ENCODE measurements at places on chromosomes 1 and 21.
A peak's percentile ranks its signal among the peaks of the same experiment; 100 is the strongest.

DNA sequence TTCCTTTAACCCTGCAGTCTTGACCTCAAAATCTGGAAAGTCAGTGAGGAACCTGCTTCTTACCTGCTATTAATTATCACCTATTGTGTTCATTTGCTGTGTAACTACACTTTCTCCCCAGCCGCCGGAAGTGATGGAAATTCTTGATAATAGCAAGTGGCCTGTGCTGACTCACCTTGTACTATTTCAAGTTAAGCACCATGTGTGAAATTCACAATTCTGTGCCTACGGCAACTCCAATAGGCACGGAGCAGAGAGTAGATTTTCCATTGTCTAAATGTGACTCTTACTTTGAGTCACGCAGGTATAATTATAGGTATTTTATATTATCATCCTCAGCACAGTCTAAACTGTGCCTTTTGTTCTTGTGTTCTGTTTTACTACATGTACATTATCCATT lies 466.8 kb downstream of the KIF26B start:
- no peak for DNase-seq

GRCh38 chr1:43225168-43225567 lies 44.6 kb upstream of the TMEM125 start:
- no peak for DNase-seq

DNA sequence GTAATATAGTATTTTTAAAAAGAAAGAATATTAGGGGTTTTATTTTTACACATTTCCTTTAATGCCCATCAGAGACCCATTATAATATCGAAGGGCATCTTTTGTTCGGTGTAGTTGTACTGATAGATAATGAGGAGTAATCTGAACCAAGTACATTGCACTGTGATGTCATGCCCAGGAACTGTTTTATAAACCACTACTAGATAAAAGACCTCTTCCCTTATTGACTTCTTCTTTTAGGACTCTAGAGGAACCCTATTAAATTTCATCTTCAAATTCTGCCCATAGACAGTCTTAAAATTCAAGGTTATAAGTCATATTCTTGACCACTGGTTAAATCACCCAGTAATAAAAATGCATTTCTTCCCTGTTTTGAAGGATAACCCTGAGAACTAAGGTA lies 206.5 kb downstream of the NRIP1 start:
- DNase-seq = no peak

DNA sequence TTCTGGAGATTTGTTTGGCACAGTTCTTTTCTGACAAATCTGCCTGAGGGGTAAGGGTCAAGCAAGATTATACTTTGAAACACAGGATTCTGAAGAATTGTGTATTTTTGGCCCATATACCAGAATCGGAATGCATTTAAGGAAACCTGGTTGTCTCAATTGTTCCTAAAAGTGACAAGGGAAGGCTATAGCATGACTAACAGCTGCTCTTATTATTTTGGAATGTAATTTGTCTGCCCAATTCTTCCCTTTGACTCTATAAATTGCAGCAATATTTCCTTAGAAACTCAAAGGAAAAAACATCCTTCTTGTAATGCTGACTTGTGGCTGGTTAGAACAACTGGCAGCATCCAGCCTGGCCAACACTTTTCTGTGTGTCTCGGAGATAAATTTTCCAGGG lies 15.8 kb upstream of the VCAM1 start:
- DNase-seq = no peak

GRCh38 chr1:19405761-19406487 lies 79.4 kb downstream of the CAPZB start:
- no peak for DNase-seq

DNA sequence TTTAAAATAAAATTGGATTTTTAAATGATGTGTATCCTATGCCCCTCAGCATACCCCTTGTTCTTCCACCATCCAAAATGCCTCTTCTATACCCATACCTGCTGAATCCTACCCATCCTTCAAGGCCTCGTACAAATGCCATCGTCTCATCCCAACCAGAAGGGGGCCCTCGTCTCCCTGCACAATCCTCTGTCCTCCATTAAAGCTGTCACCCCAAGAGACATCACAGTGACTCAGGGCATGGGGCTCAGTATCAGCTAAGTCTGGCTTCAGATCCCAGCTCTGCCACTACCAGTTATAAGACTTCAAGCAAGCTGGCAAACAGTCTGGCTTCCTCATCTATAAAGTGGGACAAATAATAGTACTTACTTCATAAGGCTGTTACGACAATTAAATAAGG lies 23.8 kb downstream of the IGFN1 start:
- DNase-seq = no peak

DNA sequence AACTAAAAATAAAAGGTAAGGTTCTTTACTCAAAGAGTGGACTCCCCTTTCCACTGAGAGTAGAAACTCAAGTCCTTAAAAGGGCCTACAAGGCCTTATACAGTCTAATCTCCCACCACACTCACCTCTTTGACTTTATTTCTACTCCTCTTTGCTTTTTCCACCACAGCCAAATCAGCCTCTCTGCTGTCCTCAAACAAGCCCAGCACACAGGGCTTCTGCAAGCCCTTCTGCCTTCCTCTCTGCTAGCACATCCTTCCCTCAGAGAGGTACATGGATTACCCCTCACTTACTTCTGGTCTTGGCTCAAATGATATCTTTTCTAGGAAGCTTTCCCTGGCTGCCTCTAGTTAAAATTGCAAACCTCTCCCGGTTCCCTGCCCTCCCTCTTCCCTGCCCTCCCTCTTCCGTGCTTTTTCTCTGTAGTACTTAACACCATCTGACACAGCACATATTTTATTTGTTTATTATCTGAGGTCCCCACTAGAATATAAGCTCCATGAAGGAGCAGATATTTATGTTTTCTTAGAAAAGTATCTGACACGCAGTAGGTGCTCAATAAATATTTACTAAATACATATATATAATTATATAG lies 1.7 kb downstream of the LYST start:
- no peak for DNase-seq

- DNase-seq = no peak
Observed at GRCh38 chr1:224791362-224791941, 138.0 kb upstream of the DNAH14 start.

DNA sequence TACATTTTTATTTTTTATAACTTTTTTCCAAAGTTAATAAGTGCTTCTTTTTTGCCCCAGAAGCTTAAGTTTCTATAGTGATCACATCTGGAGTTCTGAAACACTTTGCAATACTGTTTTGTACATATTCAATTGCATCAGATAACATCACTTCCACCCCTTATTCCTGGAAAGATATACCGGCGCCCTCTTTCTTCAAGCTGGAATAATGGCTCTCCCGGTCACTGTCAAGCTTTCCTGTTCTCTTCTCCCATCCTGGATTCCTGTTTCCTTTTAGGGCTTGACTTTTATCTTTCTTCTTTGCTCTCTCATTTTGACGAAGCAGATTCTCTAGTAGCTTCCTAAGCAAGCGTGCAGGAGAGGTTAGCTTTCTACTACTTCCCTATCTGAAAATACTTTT lies 1866.8 kb downstream of the MRPL39 start:
- DNase-seq = no peak

GRCh38 chr1:34874296-34874952 lies 14.9 kb upstream of the SMIM12 start:
- no peak for DNase-seq

GRCh38 chr1:24586970-24587820 lies 31.3 kb downstream of the NCMAP start:
- DNase-seq = peak; percentile 6

DNA sequence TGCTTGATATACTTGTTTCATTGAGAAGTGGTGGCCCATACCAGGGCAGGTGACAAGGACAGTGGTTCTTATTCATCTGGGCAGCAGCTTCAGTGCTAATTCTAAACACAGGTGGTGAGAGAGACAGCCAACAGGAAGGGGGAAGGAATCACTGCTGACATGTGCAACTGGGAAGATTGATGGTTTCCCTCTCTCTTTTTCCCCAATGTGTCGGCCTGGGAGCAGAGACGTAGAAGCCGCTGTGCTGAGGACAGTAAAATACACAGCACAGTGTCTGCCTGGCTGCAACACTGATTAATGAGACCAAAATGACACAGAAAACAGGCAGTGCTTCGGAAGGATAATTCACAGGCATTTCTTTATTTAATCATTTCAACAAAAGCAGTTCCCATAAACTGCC lies 48.8 kb downstream of the WARS2 start:
- no peak for DNase-seq

- DNase-seq = no peak
Observed at GRCh38 chr21:33937931-33938339, 22.3 kb upstream of the ATP5PO start.

- DNase-seq = no peak
Observed at GRCh38 chr1:210722410-210723081, 393.8 kb downstream of the HHAT start.

DNA sequence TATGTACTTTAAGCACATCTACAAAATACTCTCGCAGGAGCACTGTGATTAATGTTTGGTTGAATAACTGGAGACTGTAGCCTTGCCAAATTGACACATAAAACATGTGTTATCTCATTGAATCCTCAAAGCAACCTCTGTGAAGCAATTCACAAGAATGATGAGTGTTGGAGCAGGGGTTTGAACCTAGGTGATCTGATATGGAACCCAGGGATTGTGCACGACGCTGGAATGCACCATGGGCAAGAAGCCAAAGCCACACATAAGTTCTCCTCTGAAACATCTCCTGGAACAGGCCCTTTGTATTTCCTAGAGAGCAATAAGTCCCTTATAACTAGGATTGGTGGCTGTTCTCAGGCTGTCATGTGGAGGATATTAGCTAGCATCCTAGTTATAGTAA lies 124.6 kb upstream of the IVNS1ABP start:
- DNase-seq = no peak

GRCh38 chr1:162697140-162697895 lies 65.1 kb downstream of the DDR2 start:
- no peak for DNase-seq

DNA sequence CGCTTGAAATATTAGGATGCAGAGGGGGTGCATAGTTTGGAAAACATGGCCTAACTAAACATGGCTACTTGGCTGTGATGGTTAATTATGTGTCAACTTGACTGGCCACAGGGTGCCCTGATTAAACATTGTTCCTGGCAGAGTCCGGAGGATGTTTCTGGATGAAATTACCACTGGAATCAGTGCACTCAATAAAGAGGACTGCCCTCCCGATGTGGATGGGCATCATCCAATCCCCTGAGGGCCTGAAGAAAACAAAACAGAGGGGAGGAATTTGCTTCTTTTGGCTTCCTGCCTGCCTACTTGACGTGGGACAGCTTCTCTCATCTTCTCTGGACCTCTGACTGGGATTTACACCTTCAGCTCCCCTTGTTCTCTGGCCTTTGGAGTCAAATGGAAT lies 79.1 kb upstream of the KCNE2 start:
- DNase-seq = no peak

DNA sequence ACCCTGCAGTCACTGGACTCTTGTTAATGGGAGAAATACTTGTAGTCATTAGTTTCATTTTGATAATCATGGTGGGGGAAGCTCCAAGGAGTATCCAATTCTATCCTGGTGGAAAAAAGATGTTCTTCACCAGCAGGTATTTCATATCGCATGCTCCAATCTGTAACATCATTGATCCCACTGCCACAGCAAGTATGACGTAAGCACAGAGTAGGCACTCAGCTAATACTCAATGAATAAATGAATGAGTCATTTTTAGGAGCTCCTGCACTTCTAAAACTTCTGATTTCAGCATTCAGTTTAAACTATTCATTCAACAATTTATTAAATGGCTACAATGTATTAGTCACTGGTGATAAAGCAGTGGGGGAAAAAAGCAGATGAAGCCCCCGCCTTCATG lies 30.3 kb downstream of the RXRG start:
- DNase-seq = no peak

DNA sequence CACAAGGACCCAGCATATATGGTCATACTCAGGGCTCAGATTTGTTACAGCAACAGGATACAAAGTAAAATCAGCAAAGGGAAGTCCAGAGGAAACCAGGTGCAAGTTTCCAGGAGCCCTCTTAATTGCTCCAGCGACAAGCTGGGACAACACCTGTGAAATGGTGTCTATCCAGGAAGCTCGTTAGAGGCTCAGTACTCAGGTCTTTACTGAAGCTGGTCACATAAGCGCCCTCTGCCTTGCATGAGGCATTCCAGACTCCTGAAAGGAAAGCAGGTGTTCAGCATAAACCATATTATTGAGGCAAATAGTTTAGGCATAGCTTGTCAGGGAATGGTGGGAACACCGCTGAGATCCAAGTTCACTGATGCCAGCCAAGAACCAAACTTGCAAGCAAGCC lies 231.0 kb downstream of the SLC35F3 start:
- no peak for DNase-seq

DNA sequence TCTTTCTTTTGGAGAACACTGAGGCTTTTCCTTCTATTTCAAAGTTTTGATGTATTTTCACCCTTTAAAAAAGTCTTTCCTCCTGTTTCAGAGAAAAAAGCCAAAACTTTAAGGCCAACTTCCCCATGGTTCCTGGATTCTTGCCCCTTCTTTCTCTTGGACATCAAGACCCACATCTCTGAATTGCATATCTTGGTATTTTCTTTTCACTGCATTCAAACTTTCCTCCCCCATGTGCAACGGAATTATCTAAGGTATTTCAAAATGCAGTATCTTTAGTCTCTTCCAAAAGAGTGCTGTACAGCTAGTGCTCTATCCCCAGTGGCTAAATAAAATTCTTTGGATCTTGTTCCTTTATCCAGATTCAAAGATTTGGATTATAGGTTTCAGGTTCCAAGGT lies 81.1 kb upstream of the TSPAN2 start:
- no peak for DNase-seq

DNA sequence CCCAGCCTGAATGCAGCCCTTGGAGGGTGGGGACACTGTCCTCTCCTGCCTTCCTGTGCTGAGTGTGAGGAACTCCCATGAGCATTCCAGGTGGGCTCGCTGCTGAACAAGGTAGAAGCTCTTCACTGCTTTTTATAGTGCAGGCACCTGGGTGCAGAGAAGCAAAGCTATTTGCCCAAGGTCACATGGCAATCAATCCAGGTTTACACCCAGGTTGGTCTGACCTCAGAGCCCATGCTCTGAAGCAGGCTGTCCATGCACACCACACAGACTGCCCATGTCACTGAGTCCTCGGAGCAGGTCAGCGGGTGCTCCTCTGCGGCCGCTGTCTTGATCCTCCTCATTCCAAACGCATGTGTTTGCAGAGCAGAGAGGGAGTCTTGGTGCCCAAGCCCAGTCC lies 323.4 kb upstream of the VAMP3 start:
- DNase-seq = no peak

- DNase-seq = no peak
Observed at GRCh38 chr1:3683992-3684391, 31.7 kb downstream of the TP73 start.

DNA sequence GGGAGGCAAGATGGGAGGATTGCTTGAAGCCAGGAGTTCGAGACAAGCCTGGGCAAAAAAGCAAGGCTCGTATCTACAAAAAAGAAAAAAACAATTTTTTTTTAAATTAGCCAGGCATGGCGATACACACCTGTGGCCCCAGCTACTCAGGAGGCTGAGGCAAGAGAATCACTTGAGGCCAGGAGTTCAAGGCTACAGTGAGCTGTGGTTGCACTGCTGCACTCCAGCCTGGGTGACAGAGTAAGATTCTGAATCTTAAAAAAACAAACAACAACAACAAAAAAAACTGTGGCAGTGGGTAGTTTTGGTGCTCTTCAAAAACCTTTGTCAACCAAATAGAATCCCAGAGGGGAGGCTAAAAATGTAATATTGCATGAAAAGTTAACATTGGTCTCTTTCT lies 734 bp downstream of the PTPN22 start:
- DNase-seq = no peak

GRCh38 chr1:6144647-6145395 lies 35.3 kb downstream of the CHD5 start:
- DNase-seq = no peak
